ENCODE measurements at places on chromosomes 7 and 10.
A peak's percentile ranks its signal among the peaks of the same experiment; 100 is the strongest.

- DNase-seq = peak; percentile 42
Observed at GRCh38 chr10:96765406-96766240, 45.3 kb upstream of the PIK3AP1 start.

DNA sequence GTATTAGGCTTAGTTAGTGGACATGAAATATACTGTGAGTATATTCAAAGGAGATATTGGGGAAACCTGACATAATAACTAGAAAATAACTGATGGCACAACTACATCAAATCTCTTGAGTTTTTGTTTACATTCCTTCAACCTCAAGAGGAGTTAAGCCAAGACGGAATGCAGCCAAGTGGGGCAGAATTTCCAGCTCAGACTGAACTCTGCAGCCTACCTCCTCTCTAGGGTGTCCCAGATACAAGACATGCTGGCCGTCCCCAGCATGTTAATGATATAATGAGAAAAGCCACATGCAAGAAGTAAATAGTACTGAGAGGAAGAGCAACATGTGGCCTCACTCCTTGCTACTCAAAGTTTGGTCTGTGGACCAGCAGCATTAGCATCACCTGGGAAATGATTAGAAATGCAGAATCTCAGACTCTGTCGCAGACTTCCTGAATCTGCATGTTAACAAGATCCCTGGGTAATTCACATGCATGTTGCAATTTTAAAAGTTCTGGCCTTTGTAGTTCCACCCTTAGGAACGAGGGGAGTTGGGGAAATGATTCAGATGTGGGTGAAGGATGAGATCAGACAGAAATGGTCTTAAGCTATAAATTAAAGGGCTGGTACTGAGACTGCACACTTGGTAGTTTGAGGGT, 118.4 kb upstream of the CACUL1 start:
- DNase-seq = no peak

GRCh38 chr7:141011443-141011842, 3.3 kb downstream of the MRPS33 start:
- no peak for DNase-seq

GRCh38 chr10:108788891-108789290, 1134.4 kb downstream of the XPNPEP1 start:
- DNase-seq = no peak

DNA sequence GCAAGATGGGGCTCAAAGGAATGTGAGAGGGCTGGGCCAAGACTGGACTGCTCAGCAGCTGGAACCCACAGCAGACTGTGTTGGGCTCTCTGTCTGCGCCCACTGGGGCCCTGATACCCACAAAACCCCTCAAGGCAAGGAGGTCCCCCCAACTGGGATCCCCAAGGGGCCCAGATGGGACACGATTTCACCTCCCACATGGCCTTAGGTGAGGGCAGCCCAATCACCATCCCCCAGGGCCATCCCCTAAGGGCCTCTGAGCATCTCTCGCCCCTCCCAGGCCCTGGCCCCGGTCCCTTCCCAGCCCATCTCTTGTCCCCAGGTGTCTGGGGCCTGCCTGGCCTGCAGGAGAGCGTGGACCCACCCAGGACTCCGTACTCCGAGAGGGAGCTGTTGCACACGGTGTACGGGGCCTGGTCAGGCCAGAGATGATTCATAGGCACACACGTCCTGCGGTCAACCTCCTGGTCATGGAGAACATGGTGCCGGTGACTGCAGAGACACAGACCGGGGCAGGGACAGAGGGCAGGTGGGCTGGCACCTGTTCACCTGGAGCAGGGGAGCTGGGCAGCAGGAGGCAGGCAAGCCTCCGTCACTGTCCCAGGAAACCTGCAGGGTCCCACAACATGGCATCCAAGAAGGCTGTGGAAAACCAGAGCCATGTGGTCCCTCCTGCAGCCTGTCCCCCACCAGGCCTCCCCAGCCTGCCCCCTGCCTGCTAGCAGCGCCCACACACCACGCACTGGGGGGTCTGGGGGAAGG, 21.6 kb downstream of the OGDHL start:
- DNase-seq = no peak

- DNase-seq = peak; percentile 39
Observed at GRCh38 chr10:22617516-22617915, 96.9 kb downstream of the PIP4K2A start.

- DNase-seq = peak; percentile 64
Observed at GRCh38 chr10:22874189-22874854, 53.5 kb upstream of the ARMC3 start.

- no peak for DNase-seq
Observed at GRCh38 chr7:102046373-102047117, 229.1 kb downstream of the CUX1 start.

DNA sequence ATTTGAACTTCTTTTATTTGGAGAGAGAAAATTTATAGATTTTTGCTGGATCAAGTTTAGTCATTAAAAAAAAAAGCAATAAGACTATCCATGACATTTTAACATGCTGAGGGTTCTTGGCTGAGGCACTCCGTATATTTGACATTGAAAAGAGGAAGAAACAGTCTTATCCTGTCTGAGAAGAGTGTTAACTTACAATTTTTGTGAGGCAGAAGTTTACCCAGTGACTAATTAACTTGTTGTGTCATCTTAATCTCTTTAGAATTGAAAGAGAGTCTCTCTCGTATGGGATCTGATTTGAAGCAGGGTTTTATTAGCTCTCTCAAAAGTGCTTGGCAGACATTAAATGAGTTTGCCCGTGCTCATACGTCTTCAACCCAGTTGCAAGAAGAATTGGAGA, 39.3 kb downstream of the SEC23IP start:
- DNase-seq = no peak

- DNase-seq = no peak
Observed at GRCh38 chr7:117010375-117011133, 57.3 kb downstream of the ST7 start.

DNA sequence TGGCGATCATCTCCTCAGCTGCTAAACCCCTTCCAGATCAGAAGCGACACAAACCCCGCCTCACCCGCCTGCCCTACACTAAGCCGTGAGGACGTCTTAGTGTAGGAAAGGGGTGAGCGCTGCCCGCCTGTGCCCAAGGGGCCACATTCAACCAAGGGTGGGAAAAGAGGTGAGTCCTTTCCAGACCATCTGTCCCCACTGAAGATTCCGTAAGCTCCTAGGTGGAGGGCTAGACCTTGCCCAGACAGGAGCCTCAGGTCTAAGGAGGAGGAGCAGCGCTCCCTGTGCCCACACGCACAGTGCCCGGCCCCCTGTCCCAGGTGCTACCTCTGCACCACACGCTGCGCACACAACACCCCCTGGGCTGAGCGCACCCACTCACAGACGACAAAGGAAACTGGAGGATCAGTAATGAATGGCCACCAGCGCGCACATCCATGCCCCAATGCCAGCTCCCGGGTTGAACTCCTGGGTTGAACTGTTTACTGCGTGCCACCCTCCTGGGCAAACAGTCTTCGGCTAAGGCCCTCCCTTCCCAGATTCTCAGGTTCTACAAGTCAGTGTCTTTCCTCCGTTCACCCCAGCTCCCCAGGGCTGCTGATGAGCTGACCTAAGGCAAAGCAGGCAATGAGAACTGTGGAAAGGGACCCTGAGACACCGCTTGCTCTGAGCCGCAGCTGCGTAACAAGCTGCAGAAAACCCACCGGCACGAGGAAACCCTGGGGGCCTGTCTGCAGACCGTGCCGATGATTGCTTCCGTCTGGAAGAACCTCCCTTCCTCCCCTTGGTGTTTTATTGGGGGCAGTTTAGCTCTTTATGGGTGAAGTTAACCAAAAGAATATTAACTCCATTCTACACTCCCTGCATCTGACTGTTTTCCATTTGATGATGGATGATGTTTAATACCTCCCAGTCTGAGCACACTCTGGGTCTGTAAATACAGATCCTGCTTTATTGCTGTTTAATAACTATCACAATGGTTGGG, 185.9 kb downstream of the MAD1L1 start:
- DNase-seq = no peak

- no peak for DNase-seq
Observed at GRCh38 chr7:156327474-156327873, 313.1 kb upstream of the RNF32 start.

GRCh38 chr10:79182781-79183467, 114.2 kb downstream of the ZMIZ1 start:
- no peak for DNase-seq

- no peak for DNase-seq
Observed at GRCh38 chr10:89201345-89202032, 5.6 kb downstream of the CH25H start.

GRCh38 chr10:104427989-104428388, 74.4 kb downstream of the CFAP58 start:
- DNase-seq = no peak

DNA sequence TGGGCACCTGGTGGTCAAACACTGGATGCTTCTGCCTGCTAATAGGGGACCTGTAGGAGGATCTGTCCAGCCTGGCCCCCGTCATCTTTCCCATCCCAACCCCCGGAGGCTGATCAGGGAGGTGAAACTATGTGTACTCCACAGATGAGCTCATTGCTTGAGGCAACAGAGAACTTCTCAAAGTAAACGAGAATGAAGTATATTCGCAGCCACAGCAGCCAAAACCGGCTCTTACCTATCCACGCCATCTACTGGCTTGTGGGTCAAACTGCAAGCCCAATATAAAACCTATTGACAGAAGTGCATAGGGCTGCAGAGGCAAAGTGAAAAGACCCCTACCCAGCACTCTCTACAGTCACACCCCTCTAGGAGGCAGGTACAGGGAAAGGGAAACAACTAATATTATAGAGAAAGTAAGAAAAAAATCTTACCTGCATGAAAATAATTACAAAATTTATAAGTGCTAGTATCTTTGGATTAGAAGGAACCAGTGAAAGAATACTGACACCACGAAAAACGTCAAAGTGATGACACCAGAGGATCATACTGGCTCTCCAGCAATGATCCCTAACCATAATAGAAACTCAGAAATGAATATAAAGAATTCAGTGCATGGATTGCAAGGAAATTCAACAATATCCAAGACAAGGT, 973.5 kb downstream of the ANKRD7 start:
- DNase-seq = peak; percentile 4

GRCh38 chr7:82595176-82595575, 151.6 kb upstream of the CACNA2D1 start:
- no peak for DNase-seq

- no peak for DNase-seq
Observed at GRCh38 chr7:37982423-37982822, 62.0 kb downstream of the EPDR1 start.

DNA sequence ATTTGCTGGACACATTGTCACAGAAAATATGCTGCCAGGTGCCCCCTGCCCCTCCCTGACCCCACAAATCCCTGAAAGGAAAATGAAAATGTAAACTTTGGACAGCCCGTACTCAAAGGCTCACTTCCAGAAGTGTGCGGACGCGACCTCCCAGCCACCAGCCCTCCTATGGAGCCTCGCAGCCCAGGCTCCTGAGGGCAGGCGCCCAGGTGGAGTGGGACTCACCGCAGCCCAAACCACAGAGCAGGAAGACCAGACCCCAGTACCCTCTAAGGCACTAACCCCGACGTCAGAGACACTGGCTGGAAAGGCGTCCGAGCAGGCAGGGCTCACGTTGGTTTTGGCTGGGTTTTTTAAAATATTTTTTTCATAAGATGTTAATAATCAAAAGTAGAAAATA, 57.3 kb downstream of the CSGALNACT2 start:
- no peak for DNase-seq

DNA sequence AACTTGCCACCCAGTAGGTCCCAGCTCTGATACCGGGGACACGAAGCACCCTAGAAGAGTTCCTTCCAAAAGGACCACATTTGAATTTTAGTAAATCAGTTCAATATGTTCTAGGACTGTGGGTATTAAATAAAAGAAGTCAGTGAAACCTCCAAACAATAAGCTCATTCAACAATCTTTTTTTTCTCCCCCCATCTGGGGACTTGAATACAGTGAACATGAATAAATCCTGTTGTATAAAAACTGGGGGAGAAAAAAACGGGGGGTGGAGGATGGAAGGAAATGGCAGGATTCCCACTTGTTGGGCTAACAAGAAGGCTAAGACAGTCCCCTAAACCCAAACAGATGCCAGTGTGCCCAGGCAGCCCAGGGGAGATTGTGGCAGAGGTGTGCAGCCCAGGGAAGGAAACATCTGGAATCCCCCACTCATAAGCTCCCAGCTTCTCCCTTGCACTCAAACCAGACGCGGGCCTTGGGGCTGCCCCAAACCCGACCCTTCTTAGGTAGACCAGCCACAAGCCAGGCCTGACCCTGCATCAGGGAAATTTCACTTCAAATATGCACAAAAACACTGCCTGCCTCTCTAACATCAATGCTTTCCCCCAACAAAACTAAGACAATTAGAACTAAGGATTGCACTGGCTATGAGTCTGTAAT, 8.8 kb downstream of the AFAP1L2 start:
- DNase-seq = peak; percentile 29

DNA sequence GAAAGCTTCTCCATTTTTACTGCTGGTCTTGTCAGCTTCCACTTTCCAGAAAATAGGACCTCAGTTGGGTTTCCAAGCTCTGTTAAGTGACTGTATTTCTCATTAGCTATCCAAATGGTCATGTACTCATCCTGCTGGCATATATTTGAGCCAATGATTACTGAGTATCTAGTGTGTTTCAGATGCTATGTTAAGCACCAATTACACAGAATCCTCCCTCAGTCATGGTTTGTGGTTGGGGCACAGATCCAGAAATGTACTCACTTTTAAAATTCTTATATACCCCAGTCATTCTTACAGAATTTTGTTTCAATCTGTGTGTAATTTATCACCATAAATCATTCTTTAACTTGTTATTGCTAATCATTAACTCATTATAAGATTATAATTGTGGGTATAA, 362.3 kb upstream of the MTPN start:
- no peak for DNase-seq

DNA sequence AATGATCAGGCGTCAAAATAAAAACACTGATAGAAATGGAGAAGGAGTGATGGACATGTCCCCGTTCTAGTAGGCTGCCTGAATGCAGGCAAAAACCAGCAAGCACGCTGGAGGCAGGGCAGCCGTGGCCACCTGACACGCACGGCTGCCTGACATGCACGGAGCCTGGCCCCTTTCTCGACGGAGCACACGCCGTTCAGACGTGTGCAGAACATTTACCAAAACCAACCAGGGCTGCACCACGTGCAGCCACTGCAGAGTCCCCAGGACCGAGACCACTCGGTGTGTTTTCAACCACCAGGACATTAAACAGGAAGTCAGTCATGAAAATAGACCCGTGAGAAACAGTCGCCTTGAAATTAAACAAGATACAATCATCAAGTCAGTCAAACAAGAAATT, 61.9 kb upstream of the NKX6-2 start:
- DNase-seq = no peak

DNA sequence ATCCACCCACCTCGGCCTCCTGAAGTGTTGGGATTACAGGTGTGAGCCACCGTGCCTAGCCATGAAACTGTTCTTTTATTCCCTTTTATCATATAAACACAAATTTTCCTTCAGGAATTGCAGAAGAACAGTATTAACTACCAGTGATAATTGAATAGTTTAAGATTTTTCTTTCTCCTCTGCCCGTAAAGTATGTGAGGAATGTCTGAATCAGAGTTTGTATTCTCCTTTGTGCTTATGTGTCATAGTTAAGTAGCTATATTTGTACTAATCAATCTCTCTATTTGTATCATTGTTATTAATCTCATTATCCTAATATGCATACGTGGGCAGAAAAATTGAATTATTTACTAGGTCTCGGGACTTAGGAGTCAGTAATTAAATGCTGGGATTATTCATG, 83.6 kb downstream of the ZNF277 start:
- DNase-seq = no peak

- DNase-seq = no peak
Observed at GRCh38 chr7:155191901-155192478, 105.7 kb upstream of the INSIG1 start.

- DNase-seq = no peak
Observed at GRCh38 chr7:64619705-64620104, 46.2 kb upstream of the ZNF107 start.
